Activated naive CD4-positive, alpha-beta T cell treated with anti-CD3 and anti-CD28 coated beads, Interleukin-2, amount 50 U/mL, for 16 hours (primary cell): ENCODE measurements at places on chromosomes 16 and 17.

DNA sequence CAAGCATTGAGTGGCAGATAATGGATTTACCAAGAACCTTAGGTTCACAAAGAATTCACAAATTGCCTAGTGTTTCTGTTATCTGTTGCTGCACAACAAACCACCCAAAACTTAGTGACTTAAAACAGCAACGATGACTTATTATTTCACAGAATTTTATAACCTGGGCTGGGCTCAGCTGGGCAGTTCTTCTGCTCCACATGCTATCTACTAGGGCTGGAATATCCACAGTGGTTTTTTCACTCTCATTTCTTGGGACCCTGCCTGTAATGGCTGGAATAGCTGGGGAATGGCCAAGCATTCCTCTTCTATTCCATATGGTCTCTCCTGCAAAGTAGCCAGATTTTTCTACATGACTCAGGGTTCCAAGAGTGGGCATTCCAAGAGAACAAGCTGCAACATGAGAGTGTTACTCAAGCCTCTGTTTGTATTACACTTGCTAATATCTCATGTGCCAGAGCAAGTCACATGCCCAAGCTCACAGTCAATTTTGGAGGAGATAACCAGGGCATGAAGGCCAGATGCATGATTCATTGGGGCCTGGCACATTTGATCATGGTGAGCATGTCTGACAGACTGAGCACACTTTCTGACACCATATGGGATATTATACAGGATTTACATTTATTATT is 4.9 kb upstream of the PSMD7 start:
- DNase-seq: no peak

DNA sequence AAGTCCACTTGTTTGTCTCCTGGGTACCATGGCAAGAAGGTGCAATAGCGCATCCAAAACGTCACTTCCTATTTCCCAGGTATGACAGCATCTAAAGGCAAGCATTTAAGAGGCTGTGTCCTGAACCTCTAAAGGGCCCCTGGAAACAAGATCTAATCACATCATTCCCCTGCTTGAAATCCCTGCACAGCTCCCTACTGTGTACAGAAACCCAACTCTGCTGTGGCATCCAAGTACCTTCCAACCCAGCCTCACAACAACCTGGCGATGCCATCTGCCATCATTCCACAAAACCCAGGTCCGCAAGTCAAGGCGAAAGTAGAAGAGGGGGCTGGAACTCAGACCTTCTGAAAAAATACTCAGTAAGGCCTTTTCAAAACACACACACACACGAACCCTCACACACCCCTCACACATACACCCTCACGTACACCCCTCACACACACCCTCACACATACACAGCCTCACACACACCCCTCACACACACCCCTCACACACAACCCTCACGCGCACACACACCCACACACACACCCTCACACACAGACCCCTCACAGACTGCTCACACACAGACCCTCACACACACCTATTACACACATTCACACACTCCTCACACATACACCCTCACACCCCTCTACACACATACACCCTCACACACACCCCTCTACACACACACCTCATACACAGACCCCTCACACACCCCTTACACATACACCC is 24.5 kb downstream of the C17orf67 start:
- DNase-seq: no peak

GRCh38 chr16:68246121-68246520 is 948 bp downstream of the PLA2G15 start:
- DNase-seq: no peak

GRCh38 chr17:64216000-64216337 is 47.1 kb downstream of the TEX2 start:
- DNase-seq: no peak

GRCh38 chr16:28609631-28610594 is at the start of gene SULT1A1:
Gene SULT1A1 (minus strand): TSS chr16:28610044. CDS start chr16:28608855, 1,189 bp downstream.
- DNase-seq: no peak

DNA sequence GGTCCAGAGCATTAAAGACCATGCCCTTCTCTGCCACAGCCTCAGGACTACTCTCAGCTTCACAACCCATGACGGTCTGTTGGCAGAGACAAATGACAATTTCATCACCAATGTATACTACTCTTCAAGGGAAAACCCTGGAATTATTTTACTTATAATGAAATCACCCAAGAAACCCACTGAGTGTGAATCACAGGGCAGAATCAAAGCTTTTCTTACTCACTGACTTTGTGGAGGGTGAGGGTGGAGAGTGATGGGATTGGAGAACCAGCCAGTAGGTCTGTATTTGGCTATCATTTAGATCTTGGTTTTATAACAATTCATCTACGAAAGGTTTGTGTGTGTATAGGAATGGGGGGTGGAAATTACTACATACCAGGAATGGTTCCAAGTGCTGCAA is 442.6 kb downstream of the SHISA9 start:
- DNase-seq: no peak

DNA sequence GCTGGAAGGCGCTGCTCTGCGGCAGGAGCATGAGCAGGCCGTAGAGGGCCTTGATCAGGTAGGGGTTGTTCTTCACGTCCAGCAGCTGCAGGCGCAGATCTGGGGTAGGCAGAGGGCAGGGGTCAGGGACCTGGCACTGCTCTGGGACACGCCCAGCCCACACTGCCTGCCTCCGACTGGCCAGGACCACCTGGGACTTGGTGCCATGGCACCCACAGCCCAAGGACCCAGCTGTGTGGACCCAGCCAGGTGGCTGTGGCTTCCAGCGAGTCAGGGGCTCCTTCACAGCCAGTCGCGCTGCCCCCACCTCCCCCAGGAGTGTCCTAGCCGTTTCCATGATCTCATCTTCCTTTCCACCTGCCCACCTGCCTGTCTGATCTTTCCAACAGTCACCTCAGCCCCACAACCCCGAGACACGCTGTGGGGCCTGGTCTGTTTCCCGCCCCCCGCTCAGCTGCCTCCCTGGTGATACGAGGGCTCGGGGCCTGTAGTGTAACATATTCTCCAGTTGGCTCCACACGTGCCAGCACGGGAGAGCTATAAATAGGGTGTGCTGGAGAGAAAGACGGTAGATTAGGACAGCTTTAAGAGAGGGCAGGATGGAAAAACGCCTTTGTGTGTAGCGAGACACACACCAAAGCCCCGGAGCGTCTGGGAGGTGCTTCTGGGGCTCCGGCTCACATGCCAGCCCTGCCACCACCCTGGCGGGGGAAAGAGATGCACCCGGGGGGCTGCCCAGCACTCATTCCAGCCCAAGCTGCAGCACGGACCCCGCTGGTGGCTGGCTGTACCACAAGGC is 7.2 kb upstream of the MTSS2 start:
- no peak for DNase-seq

GRCh38 chr17:75514299-75514918 is 928 bp downstream of the CASKIN2 start:
- DNase-seq: no peak

DNA sequence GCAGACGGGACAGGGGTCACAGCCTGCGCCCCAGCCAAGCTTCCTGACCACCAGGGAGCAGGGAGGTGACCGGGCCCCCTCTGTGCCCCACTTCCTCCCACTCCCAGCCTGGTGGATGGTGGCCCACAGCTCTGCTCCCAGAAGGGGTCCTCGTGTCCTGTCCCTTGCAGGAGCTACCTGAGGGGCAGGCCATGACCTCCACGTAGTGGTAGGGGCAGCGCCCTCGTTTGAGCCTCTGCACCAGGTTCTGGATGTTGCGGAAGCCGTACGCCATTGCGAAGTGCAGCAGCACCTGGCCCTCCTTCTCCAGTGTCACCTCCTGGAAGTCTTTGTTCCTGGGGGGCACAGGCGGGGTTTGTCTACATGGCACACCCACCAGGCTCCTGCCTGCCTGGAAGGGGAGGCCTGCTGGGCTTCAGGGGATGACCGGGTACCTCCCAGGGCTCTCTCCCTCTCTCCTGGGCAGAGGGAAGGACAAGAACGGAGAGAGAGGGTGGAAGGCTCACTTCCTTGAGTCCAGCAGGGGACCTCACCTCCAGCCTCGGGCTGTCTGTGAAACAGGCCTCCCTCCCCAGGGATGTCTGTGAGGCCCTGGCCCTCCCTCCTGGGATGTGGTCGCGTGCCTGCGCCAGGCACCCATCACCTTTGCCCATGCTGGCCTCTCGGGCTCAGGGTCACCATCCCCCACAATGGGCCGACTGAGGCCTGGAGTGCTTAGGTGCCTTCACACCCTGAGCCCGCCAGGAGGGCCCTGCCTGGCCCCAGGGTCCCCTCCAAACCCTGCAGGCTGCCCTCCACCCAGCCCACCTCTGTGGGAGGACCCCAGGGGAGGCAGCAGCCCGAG is 4.0 kb downstream of the HAGHL start:
- DNase-seq: no peak

GRCh38 chr16:49631187-49632041 is 224.5 kb downstream of the ZNF423 start:
- no peak for DNase-seq

- no peak for DNase-seq
These were observed 583.4 kb upstream of the PSMD7 start for GRCh38 chr16:73713251-73713650.

DNA sequence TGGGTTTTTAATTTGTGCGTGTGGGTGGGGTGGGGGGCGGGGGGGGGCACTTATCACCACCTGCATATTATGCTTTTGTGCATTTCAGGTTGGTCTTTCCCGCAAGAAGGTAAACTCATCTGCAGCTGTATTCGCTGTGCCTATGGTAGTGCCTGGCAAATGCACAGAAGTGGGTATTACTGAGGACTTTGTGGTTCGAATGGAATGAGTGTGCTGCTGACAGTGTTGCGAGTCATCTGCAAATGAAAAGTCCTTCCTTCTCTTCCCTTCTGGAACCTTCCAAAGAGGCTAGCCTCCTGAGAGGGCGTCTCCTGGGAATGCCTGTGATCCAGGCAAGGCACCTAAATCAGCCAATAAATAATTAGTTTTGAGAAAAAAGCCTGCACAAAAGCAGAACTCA is 532.9 kb downstream of the MAF start:
- no peak for DNase-seq

DNA sequence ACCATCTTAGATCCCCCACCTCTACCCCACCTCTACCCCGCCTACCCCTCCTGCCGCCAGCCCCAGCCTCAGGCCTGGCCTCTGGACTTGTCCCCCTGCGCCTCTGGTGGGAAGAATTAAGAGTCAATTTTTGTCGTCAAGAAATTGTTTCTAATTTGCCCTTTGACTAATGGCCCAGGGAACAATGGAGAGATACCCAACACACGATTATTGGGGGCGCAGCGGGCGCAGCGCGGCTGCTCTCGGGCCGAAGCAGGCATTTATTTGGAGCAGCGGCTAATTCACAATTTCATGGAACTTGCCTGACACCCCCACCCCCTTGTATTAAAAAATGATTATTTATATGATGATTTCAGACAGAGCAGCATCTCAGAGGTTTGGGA is 4.4 kb upstream of the BAHCC1 start:
- no peak for DNase-seq

- no peak for DNase-seq
These were observed 13.8 kb downstream of the WWOX start for GRCh38 chr16:78113258-78113657.

DNA sequence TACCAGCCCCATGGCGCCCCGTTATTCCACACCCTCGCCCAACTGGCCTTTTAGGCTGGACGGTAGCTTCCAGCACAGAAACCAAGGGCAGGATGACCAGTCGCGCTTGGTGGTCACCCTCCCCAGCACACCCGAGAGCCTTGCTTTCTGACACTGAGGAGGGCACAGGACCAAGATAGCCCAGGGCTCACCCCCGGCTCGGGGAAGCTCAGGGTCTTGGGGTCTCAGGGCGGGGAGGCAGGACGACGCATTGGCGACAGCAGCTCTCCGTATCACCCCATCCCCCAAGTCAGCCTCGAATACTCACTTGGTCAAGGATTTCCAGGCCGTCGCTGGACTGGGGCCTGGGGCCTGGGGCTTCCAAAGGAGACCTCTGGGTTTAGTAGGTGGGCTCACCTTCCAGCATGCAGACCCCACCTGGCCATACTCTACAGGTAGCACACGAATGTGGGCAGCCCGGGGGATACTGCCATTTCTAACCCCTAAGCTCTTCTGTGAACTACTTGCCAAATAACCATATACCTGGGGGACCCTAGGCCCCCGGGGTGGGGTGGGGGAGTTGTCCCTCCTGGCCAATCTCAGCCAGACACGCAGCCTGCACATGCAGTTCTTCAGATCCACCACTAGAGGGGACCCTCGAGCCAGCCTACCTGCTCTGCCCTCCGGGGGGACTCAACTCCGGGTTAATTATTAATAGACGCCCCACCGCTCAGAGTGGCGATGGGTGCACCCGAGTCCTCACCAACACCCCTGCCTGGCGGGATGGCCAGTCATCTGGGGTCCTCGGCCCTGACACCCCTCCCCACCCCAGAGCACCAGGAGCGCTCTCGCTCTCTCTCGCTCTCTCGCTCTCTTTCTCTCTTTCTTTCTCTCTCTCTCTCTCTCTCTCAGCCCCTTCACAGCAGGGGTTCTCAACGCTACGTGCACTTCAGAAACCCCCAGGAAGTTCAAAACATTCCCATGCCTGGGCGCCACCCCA is 30.0 kb downstream of the TBC1D16 start:
- peak; percentile 60 for DNase-seq

GRCh38 chr17:74097450-74098135 is 105.9 kb upstream of the RPL38 start:
- DNase-seq: no peak

- no peak for DNase-seq
These were observed 118.9 kb downstream of the PARN start for GRCh38 chr16:14510939-14511799.

GRCh38 chr17:38674014-38674748 is 576 bp downstream of the EPOP start:
- peak; percentile 49 for DNase-seq

DNA sequence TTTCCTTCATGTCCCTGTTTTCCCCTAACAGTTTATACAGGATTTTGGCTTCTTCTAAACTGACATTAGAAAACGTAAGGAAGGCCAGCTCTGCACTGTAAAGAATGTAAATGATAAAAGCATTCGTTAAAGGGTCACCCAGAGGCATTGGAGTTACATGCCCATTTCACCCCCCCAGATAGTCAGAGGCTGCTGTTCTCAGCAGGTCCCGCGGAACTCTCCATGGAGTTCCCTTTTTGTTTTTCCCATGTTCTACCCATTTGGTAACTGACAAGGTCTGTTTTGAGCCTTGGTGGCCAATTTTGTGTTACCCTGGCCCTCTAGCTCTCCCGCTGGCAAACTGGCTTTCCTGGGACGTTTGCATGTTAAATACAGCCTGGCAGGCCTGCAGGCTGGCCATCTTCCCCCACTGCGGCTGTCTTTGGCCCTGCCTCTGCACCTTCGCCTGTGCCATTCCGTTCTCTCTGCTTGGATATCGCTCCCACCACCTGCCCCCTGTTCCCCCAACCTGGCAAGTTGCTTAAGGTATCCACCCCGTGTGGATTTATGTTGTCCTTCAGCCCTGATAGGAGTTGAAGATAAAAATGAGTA is 49.7 kb downstream of the EPN2 start:
- no peak for DNase-seq
